ENCODE measurements at places on chromosomes 3 and 15. TPM values are rescaled to one million over a fixed set of nuclear protein-coding genes. Genes with fewer than 3 reads are reported as not detected.

Gene ZMAT3
- 57.7 TPM for total RNA-seq

Gene EPHA3
- total RNA-seq: 6.7 TPM

Gene PLSCR5
- not detected for total RNA-seq

Gene MORC1
- not detected for total RNA-seq

Gene PHLDB2
- total RNA-seq: 101 TPM

Gene FBXO40
- not detected for total RNA-seq

Gene C2CD4A
- 1.4 TPM for total RNA-seq

Gene UCN2
- 1.4 TPM for total RNA-seq

Gene KBTBD12
- total RNA-seq: 0.03 TPM

Gene CRYGS
- 0.89 TPM for total RNA-seq

Gene HIGD2B
- total RNA-seq: not detected

Gene RAF1
- 97.4 TPM for total RNA-seq

Gene RTP4
- 0.59 TPM for total RNA-seq

Gene GUCA1C
- total RNA-seq: not detected

Gene GABRB3
- 1.3 TPM for total RNA-seq

Gene TPRG1
- total RNA-seq: 0.52 TPM

Gene POLR2M
- total RNA-seq: 308 TPM

Gene SLC6A20
- not detected for total RNA-seq

Gene SMAD6
- 20.8 TPM for total RNA-seq

Gene MCF2L2
- 0.33 TPM for total RNA-seq

Gene ZPLD1
- total RNA-seq: 1.1 TPM

Gene AHSG
- not detected for total RNA-seq

Gene PP2D1
- not detected for total RNA-seq

Gene KNG1
- not detected for total RNA-seq

Gene CALML4
- total RNA-seq: 1.6 TPM

Gene SIDT1
- total RNA-seq: 0.20 TPM

Gene TMC3
- total RNA-seq: 0.20 TPM

Gene CA12
- 359 TPM for total RNA-seq

Gene XCR1
- not detected for total RNA-seq

Gene CPN2
- total RNA-seq: not detected

Gene PRRT3
- total RNA-seq: 4.7 TPM

Gene ZNF860
- 0.46 TPM for total RNA-seq

Gene MITF
- total RNA-seq: 12.6 TPM

Gene PLD1
- 16.9 TPM for total RNA-seq

Gene CCDC54
- not detected for total RNA-seq

Gene RETNLB
- not detected for total RNA-seq

Gene ADAMTS7
- 18.8 TPM for total RNA-seq

Gene IQCF5
- not detected for total RNA-seq

Gene TPRA1
- 49.5 TPM for total RNA-seq

Gene VIPR1
- 2.2 TPM for total RNA-seq

Gene TMEM45A
- 160 TPM for total RNA-seq

Gene SPINK8
- total RNA-seq: not detected

Gene CNOT10
- total RNA-seq: 23.6 TPM

Gene UBA7
- 54.4 TPM for total RNA-seq

Gene GOLGA8T
- 0.17 TPM for total RNA-seq

Gene ITPKA
- 0.91 TPM for total RNA-seq

Gene LMAN1L
- total RNA-seq: not detected

Gene SPINT1
- total RNA-seq: 0.36 TPM

Gene PLA1A
- 0.13 TPM for total RNA-seq

Gene HACD2
- 24.6 TPM for total RNA-seq

Gene OGG1
- 16.4 TPM for total RNA-seq

Gene CNTN4
- not detected for total RNA-seq

Gene LRRN1
- total RNA-seq: 0.30 TPM

Gene GOLGA6L9
- total RNA-seq: 1.5 TPM

Gene SELENOT
- total RNA-seq: 257 TPM

Gene WDR49
- total RNA-seq: 0.56 TPM

Gene TGM4
- not detected for total RNA-seq

Gene RLBP1
- not detected for total RNA-seq

Measured in smooth muscle cell of the pulmonary artery (primary cell).